ENCODE measurements at places on chromosomes 2 and 18. TPM values are rescaled to one million over a fixed set of nuclear protein-coding genes. Genes with fewer than 3 reads are reported as not detected.

DNA sequence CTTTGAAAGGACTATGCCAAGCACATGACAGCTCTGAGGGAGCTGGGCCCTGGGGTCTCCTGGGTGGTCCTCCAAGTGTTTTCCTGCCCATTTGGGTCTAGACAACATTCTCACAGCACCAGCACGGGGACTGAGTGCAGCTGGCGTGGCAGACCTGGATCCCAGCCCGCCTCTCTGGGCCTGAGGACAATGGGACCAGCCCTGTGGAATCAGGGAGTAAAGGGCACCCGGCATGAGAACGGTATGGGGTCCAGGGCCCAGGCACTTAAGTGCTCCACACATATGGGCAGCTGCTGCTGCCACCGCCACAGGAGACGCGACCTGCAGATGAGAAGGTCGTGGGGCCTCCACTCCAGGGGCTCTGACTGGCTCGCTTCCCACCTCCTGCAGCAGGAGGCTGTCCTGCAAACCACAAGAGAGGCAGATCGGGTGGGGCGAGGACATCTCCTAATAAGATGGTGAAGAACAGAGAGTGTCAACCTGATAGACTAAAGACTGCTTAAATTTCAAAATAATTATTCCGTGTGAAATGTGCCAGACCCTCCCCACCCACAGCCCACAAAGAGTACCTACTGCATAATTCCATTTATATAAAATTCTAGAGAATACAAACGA, 46.3 kb downstream of the FAM178B start:
- no peak for DNase-seq

GRCh38 chr2:127401757-127402695, 14.3 kb upstream of the MAP3K2 start:
- DNase-seq, result no peak

DNA sequence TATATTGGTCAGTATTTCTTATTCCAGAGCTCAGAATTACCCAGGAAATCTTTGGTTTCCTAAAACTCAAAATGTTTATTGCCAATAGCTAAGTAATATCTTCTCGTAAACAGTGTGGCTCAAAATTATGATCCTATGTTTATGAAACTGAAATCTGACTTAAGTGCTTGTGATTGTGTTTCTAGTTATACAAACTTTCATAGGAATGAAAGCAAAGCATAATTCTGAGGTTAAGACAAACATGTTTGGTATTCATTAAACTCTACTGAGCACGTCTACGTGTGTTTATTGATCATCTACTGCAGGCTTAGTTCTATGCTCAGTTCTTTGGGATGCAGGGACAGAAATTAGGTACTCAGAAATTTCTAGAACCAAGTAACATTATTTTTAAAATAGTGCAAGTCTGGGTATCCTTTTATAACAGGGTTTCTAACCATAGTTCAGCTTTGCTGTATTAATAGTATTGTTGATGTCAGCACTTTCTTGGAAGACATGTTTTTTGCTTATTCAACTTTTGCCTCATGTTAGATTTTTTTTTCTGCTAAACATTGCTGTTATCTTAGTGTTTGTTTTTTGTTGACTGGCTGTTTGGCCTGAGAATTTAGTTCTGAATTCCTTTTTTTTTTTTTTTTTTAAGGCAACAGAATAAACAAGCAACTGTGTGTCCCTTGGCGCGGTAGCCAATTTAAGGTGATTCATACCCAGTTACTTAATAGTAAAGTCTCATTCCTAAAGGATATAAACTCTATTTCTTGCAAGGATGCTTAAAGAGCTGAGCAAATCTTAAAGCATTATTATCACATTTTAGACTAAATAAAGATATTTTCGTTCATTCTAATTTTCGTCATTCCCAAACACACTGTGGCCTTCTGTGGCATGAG, 31.3 kb downstream of the PTPRM start:
- no peak for DNase-seq

GRCh38 chr2:73063909-73064875, 7.3 kb downstream of the SFXN5 start:
- no peak for DNase-seq

DNA sequence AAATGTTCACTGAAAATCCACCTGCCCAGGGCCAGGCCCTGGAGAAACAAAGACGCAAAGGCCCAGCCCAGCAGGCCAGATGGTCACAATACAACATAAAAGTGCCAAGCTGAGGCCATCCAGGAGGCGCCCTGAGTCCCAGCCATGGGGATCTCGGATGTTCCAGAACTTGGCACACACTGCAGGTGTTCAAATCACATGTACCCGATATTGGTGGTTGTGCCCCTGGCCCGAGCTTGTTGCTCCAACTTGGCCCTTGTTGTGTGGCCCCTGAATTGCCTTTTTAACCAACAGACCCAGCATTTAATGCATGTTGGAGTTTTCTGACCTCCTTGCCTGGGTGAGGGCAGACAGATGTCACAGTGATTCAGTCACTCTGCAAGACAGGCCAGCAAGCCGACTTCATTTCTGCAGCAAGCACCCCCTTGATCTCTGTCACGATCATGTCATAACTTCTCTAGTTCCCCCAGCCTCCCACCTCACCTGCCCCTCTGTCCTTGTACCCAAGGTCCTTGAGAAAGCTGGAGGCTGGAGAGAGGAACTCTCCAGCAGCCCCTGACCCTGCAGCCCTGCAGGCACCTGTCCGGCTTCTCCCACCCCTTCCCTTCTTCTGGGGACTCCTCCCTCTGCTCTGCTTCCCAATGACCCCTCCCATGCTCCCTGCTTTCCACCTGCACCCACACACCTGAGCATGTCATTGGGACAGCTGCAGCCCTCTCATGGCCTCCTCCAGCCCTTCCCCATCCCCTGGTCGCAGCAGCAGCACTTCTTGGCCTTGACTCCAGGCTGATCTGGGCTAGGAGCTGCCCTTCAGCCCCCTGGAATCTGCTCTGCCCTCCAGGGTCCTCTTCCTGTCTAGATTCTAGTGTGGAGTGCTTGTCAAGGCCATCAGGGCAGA, 9.1 kb downstream of the NGEF start:
- no peak for DNase-seq

DNA sequence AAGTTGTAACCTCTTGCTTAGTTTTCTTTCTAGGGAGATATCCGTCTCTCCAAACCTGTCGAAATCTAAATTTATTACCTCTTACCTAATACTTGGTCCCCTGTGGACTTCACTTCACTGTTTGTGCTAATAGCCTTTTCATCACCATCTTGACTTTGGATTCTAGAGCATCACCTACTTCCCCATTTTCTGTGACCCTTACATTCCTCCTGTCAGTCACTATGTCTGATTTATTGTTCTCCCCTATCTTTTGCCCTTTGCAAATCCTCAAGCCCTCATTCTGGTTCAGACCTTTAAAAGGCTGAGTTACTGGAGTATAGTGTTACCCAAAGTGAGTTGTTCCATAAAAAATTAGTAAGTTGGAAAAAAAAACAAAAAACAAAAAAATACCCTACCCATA, 7.5 kb downstream of the MYO1B start:
- no peak for DNase-seq

GRCh38 chr2:225008935-225009334, 33.3 kb downstream of the DOCK10 start:
- DNase-seq, result no peak

- DNase-seq, result no peak
Observed at GRCh38 chr2:239318790-239319661, 81.8 kb downstream of the HDAC4 start.

DNA sequence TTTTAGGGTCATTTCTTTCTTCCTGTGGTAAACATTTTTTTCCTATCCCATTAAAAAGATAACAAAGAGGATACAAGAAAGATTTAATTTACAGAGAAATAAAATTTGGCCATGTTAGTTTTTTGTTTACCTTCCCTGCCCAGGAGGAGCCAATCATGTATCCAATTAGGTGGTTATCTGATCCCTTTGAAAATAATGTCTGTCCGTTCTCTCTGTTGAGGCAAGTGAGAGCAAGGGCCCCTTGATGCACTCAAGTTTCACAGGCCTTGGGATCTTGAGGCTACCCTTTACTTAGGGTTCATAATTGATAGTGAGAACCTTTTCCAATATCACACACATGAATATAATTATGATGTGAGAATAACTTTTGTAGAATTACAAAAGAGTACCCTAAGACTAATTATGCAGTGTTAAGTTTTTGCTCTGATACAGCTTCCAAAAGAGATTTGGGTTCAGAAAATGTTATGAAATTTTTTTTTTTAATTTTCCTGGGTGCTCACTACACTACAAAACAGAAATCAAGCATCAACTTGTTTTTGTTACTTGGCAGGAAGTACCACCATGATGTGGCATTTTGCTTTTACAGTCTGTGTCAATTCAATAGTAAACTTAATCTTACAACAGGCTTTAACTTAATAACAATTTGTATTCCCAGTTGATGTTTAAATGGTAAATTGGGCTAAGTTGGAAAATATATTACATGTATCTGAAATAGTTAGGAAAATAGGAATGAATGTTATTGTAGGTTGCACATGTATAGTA, 42.0 kb downstream of the AFTPH start:
- DNase-seq, result no peak

GRCh38 chr18:5515011-5515784, 28.6 kb downstream of the EPB41L3 start:
- no peak for DNase-seq

- no peak for DNase-seq
Observed at GRCh38 chr2:78561876-78562275, 463.6 kb upstream of the REG3G start.

DNA sequence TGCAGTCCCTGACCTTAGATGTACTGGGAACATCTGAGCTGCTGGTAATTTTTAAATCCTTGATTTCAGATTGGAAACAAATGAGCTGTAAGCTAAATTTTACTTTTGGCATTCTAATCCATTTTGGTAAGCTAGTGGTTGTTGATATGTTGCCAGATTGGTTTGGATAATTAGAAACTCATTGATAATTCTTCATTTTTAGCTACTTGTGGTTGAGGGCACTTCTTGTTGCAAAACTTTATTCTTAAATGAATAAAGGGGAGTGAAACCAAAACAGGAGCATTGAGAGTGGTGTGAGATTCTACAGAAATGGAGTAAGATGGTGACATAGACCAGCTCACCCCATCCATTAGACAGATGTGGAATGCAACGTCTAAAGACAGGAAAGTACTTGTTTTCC, 64.5 kb downstream of the ITGB1BP1 start:
- DNase-seq, result no peak

DNA sequence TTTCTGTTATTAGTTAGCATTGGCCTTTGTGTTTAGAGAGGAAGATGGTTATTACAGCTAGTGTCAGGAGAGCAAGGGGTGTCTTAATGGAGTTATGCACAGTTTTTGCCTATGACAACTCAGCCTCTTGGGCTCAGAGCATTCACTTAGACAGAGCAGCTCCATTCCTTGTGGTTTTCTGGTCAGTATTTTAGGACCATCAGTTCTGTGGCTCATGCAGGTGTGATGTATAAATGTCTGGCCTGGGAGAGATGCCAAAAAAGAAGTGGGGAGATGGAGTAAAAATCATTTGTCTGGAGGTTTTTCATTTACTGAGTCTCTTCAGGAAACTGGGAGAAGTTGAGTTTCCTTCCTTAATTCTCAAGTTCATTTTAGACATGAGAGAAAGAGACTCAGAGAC, 79.7 kb downstream of the PRKCE start:
- DNase-seq, result no peak

DNA sequence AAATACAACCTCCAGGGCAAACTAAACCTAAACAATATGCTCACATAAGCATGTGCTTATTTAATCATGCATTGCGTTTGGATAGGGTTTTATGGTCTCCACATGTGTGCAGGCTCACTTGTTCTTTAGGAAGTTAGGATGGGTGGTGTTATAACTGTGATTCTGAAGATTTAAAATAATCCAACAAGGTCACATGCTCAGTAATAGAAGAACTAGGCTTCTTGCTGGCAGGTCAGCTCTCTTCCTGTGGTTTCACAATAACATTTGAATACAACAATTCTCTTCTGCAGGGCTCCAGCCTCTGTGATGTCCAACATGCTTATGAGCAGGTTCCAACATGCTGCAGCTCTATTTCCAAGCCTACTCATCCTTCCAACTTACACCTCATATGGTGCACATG, 84.0 kb downstream of the MYL12B start:
- DNase-seq, result no peak

- DNase-seq, result no peak
Observed at GRCh38 chr2:216721141-216721540, 25.8 kb upstream of the IGFBP5 start.

DNA sequence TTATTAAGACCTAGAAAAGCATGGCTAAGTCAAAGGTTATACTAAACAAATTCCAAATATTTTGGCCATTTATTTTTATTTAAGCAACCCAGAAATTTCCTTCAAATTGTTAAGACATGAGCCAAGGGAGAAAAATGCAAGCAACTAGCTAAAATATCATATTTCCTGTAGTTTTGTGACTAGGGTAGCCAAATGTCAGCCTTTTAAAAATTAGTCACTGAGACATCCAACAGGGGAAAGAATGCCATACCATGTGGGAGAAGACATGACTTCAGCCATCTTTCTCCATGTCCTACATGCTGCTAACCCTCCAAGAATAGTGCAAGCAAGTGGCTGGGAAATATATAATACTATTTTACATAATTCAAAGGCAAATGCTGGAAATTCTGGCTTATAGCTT, 197.9 kb downstream of the DSEL start:
- no peak for DNase-seq

Gene TUBA3E
- total RNA-seq, result not detected

Gene SETBP1
- 13.9 TPM for total RNA-seq

Gene CYP1B1
- total RNA-seq, result 19.4 TPM

Gene ITGB6
- not detected for total RNA-seq

Gene LYG2
- not detected for total RNA-seq

Gene TMEM163
- total RNA-seq, result not detected

Gene ANKRD30BL
- total RNA-seq, result not detected

Gene CACNB4
- total RNA-seq, result 0.20 TPM

Gene NPPC
- not detected for total RNA-seq

Gene FSHR
- total RNA-seq, result not detected

Gene PID1
- not detected for total RNA-seq

Gene MC4R
- total RNA-seq, result not detected

All from CD8-positive, alpha-beta memory T cell (primary cell).